ENCODE measurements at places on chromosomes 12 and 14. TPM values are rescaled to one million over a fixed set of nuclear protein-coding genes. Genes with fewer than 3 reads are reported as not detected.

The PTCSC3 gene
- total RNA-seq = not detected

GRCh38 chr14:82492157-82492556 lies 958.5 kb upstream of the SEL1L start:
- no peak for DNase-seq

The GPX2 gene
- not detected for total RNA-seq

The WNT1 gene
- total RNA-seq = not detected

DNA sequence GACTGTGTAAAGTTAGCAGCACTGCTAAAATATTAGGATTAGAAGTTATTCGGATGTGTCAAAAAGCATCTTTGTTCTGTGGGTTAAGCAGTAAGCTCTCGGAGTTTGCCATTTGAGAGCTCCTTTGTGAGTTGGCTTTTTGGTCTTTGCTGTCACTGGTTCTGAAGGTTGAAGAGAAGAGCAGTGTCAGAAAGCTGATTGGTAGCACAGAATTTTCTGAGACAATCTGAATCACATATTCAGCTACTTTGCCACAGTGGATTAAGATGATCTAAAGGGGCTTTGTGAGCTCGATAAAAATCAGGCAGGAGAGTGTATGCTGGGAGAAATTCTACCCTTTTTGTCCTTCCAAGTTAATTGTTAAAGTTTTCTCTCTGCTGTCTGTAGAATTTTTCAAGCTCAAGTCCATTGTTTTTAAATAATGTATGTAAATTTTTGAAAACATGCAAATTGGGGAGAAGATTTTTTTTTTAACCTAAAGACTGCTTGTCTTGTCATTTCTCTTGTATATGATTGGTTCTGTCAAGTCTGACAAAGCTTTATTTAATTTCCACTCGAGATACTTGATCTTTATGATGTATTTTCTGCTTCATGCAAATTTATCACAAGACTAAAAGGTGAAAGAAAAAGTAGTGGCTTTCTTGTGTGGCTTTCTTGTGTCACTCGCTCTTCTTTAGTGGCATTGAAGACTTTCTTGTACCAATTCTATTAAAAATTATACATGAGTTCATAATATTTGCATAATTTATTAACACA lies 307.3 kb downstream of the EGLN3 start:
- no peak for DNase-seq

The HSPB8 gene
- total RNA-seq = 1.4 TPM

All from lung microvascular endothelial cell (primary cell).